ENCODE measurements at places on chromosomes 16 and 17.

GRCh38 chr16:79564671-79565107 is 35.8 kb downstream of the MAF start:
- DNase-seq: no peak

DNA sequence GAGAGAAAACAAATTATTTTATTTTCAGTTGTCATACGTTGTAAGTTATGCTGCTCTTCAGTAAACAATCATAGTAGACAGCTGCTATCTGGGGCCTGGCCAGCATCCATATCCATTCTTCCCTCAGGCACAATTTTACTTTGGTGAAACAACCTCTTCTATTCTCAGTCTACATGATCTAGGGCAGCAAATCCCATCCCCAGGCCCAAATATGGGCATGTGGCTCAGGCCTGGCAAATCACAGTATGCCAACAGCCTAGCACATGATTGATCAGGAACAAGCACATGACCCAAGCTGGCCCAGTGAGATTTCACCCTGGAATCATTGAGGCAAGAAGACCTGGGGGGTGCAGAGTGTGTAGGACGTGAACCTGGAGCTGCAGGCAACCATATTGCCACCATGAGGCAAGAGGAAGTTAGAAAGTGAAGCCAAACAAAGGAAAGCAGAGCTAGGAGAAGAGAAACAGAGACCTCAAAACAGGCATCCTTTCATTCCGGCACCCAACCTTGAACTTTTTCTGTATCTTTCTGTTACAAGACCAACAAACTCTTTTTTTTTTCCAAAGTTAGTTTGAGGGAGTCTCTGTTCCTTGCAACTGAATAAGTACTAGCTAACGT is 10.3 kb upstream of the ABCC12 start:
- DNase-seq: no peak

GRCh38 chr17:76537578-76538280 is at the start of gene CYGB:
CYGB (minus strand) TSS chr17:76537709; CDS start chr17:76537542, 167 bp downstream.
- DNase-seq: no peak

- DNase-seq: no peak
Observed at GRCh38 chr17:50064253-50065001, 8.5 kb downstream of the ITGA3 start.

- DNase-seq: no peak
Observed at GRCh38 chr16:12674071-12674470, 129.6 kb downstream of the CPPED1 start.

DNA sequence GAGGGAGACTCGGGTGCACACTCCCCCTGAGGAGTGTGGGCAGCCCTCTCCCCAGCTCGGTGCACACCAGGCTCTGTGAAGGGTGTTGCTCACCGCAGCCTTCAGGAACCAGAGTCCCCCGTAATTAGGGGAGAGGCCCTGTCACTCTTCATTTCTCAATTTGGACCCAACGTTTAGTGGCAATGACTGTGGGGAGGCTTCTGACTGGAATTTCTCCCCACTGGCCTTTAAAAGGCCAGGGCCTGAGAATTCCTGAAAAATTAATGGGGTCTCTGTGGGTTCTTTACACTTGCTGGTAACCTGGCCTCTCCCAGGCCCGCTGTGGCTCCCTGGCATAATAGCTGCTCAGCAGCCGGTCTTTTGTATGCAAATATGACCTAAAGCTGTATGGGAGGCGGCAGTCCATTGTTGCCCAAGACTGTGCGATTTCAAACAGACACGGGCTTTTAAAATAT is 209.7 kb downstream of the MSI2 start:
- DNase-seq: no peak

DNA sequence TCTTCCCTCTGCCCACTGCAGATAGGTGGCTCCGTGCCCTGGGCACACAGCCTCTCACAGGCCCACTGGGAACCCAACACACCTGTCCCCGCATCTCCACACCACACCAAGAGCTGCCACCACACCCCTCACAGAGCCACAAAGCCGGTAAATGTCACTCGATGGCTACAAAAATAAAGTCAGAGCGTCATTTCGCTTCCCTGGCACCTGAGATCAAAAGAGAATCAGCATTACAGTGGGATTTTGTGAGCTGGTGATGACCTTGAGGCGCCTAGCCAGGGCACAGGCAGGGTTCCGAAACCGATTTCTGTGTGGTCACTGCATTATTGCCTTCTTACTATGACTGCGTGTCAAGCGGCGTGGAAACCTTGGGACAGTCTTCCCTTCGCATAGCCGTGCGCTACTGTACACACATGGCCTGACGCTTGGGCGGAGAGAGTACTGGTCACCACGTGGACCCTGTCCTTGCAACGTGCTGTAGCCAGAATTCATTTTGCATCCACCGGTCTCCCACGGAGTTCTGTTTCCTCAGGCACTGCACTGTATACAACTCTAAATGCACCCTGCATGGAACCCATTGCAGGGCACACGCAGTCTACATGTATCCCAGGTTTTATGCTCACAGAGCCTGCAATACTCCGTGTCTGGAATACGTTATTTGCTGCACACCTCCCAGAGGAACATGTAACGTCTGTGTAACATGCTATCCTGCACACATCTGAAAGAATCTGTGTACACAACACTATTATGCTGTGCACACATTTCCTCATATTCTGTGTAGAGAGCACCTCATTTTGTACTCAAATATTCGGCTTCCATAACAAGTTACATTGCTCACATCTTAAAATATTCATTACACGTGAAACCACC is 5.8 kb upstream of the FOXF1 start:
- no peak for DNase-seq

GRCh38 chr17:63692195-63692816 is 7.6 kb downstream of the LIMD2 start:
- no peak for DNase-seq

DNA sequence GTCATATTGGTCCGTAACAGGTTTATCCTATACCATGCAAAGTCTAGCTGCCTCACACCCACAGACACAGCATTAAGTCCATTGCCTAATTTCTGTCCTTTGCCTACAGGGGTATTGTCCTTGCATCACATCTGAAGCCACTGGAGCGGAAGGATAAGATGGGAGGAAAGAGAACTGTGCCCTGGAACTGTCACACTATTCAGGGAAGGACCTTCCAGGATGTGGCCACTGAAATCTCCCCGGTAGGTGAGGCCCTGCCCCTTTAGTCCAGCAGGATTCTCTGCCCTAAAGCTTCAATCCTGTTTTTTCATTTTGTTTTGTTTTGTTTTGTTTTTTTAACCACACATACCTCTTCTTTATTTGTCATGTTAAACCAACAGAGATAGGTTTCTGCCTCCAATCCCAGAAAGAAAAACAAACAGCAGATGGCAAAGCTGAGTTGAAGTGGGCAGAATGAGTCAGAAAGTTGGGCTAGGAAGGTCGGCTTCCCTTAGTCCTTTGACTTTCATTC is 2.2 kb upstream of the EFTUD2 start:
- no peak for DNase-seq

- no peak for DNase-seq
Observed at GRCh38 chr16:86836503-86837129, 258.3 kb downstream of the FOXL1 start.

- no peak for DNase-seq
Observed at GRCh38 chr16:27514806-27515205, 34.9 kb downstream of the GTF3C1 start.

DNA sequence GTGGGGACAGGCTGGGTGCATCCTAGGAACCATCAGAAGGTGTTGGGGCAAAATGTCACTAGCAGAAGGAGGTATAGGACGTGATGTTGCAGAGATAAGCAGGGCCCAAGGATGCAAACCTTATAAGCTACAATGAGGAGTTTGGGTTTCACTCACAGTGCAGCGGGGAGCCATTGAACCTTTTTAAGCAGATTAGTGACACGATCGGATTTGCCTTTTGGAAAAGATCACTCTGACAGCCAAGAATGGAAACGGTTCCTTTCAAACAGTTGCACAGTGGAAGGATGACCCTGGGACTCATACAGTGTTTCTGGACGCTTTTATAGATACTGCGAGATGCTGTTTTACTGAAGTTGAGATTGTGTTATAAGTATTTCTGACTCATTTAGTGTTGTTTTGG is 131.8 kb upstream of the CACNG3 start:
- no peak for DNase-seq

GRCh38 chr17:77497578-77497934 is 356.8 kb downstream of the SEC14L1 start:
- DNase-seq: no peak

- no peak for DNase-seq
Observed at GRCh38 chr16:10799736-10800135, 18.9 kb downstream of the TVP23A start.

- DNase-seq: no peak
Observed at GRCh38 chr17:30155389-30155788, 38.8 kb downstream of the NSRP1 start.

DNA sequence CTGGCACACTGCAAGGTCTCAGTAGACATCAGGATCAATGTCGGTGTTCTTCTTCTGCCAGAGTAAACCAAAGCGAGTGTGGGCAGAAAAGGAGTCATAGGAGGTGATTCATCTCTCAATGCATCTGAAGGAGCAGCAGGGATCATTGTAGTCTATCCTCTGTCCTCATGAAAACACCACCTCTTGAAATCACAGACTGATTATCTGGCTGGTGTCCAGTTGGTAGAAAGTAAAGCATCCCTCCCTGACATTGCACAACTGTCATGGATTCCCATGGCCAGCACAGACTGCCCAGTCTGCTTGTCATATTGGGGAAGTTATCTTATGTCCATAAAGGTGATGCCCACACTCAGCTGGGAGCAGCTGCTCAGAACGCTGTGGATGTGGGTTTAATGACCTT is 74.1 kb downstream of the ABCC12 start:
- no peak for DNase-seq

DNA sequence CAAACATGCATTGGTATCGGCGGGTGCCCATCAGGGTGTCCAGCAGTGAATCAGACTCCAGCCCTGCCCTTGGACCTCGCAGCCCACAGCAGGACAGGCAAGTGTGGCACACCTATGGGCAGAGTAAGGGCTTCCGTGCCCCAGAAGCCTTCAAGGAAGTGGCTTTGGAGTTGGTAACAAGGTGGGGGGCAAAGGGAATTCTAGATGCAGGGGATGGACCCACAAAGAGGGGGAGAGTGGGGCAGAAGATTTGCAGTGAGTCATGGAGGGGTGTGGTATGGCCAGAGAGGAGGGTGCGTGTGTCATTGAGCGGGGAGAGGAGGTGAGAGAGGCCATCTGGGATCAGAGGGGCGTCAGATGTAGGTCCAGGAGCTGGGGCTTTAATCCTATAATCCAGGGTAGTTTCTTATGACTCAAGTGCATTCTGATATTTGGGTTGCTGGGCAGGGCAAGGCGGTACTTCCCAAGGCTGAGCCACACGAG is 8.5 kb upstream of the SPNS2 start:
- DNase-seq: no peak

GRCh38 chr17:75078284-75079022 is 9.3 kb upstream of the SLC16A5 start:
- DNase-seq: no peak
